ENCODE measurements at places on chromosomes 2 and 18.

DNA sequence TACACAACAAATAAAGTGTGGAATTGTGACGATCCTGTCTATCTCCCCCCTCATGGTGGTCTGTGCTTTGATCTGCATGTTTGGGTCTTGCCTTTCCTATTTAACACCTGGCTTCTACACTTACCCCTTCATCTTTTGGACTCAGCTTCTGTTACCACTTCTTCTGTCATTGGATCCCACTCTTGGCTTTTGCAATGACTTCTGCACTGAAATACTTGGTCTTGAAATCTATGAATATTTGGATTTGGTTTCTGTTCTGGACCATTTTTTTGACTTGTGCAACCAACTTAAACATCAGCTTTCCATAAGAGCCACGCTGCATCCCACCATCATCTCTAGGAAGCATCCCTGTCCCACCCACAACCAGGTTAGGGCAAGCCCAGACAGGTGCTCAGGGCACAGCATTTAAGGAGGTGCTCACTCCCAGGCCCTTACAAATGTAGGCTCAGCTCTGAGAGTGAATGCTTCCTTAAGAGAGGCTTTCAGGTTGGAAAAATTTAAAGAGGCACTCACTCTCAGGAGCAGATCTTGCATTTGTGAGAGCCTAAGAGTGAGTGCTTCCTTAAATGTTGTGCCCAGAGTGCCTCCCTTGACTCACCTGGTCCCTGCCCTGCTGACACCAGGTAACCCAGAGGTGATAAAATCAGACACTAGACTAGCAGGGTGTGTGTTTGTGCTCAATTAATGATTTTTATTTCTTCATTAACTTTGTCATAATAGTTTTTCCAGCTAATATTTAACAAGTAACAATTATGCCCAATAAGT, 124.5 kb upstream of the SH3BP4 start:
- DNase-seq = no peak

GRCh38 chr2:175887776-175888175, 114.3 kb downstream of the LNPK start:
- no peak for DNase-seq

DNA sequence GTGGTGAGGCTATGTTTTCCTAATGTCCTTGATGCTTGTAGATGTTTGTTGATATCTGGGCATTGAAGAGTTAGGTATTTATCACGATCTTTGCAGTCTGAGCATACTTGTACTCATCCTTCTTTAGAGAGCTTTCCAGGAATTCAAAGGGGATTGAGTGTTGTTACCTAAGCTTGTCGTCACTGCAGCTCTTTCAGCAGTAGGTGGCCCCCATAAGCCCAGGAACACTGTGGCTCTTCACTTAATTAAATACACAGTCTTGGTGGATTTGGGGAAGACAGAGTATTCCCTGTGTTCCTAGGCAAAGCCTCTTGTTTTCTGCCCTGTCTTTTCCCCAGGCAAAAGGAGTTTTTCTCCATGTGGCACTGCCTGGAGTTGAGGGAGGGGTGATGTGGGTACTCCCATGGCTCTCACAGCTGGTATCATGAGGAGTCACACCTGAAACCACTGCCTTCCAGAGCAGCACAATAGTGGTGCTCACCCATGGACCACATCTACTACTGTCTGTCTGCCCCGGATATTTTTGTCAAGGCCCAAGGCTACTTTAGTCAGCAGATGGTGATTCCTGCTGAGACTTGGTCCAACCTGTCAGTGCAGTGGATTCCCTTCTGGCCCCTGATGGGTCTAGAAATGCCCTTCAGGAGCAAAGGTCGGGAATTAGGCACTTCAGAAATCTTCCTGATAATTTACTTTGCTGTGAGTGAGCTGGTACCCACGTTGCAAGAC, 95.7 kb downstream of the GALNT13 start:
- DNase-seq = no peak

- no peak for DNase-seq
Observed at GRCh38 chr18:50992351-50992762, 24.5 kb downstream of the ELAC1 start.

GRCh38 chr2:200226451-200227426, 79.8 kb upstream of the SPATS2L start:
- DNase-seq = no peak

DNA sequence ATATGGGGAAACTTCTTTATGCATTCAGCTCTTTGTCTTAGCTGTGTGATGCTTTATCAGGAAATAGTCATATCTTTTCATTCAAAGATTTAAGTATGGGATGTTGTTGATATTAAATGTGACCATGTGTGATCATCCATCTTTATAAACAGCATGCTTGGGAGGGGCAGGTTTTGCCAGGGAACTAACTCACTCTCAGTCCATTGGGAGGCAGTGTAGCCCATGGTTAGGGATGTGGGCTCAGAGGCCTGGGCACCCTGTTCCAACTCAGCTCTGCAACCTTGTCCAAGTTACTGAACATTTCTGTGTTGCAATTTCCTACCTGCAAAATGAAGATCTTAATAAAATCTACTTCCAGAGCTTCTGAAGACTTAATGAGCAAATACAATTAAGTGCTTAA, 92.0 kb upstream of the BCL2L11 start:
- peak; percentile 32 for DNase-seq

- DNase-seq = peak; percentile 42
Observed at GRCh38 chr2:209472112-209472832, 48.4 kb downstream of the MAP2 start.

GRCh38 chr18:47993409-47993808, 63.0 kb upstream of the SMAD2 start:
- DNase-seq = no peak

- DNase-seq = no peak
Observed at GRCh38 chr2:239889641-239890121, 135.5 kb downstream of the NDUFA10 start.

GRCh38 chr2:71932780-71933466, 214.7 kb downstream of the CYP26B1 start:
- no peak for DNase-seq

- no peak for DNase-seq
Observed at GRCh38 chr2:5710615-5711014, 18.4 kb downstream of the SOX11 start.

- DNase-seq = no peak
Observed at GRCh38 chr18:79453816-79454735, 58.3 kb downstream of the NFATC1 start.

DNA sequence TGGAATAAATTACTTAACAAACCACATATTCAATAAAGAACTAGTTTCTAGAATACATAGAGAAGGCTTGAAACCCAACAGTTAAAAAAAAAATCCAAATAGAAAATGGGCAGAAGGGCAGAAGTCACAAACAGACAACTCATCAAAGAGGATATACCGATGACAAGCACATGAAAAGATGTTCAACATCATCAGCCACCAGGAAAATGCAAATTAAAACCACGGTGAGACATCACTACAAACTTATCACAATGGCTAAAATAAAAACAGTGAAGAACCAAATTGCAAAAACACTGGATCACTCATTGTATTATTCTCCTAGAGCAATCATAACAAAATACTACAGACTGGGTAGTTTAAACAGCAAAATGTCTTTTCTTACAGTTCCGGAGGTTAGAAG, 14.5 kb downstream of the SESTD1 start:
- DNase-seq = no peak
